Tibial artery (tissue), 4 donors: ENCODE measurements at places on chromosomes 12 and 14.

DNA sequence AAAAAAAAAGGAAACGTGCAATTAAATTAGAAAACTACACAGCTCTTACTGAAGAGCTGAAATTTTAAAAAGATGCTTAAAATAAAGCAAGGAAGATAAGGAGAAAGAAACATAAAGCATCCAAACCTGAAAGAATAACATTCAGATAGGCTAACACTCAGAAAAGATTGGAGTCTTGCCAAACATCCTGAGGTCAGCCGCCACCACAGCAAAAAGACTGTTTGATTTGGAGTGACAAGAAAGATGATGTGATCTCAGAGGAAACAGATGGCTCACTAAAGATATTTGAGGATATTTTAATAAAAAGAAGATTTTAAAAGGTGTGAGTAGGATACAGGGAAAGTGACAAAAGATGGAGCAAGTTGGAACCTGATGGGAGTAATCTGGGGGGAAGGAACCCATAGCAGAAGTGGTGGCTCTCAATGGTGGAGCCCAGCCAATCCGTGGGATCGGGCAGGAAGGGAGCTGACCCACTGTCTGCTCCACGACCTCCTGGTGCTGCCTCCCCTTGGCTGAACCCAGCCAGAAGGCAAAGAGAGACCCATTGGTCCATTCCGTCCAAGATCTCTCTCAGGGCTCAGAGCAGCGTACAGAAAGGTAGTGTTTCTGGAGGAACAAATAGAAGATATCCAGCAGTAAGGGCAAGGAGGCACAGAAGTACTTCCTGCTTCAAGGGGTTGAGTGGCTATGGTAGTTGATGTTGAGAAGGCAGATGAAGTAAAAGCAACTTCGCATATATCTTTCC lies 469.6 kb downstream of the RGS6 start:
- no peak overlapping the region for H3K4me3 ChIP-seq
- no peak overlapping the region for H3K27ac ChIP-seq
- H3K27me3 ChIP-seq = no peaks in the 10 kb centered on the region
- H3K4me1 ChIP-seq = peaks cover 6% of the 10 kb centered on the region
- no peak for DNase-seq

- no peaks in the 10 kb centered on the region for H3K27me3 ChIP-seq
- H3K27ac ChIP-seq = no peak overlapping the region
- H3K4me3 ChIP-seq = no peak overlapping the region
- DNase-seq = no peak
Measured at GRCh38 chr12:12946686-12947355, 5.1 kb downstream of the GPRC5D start.

DNA sequence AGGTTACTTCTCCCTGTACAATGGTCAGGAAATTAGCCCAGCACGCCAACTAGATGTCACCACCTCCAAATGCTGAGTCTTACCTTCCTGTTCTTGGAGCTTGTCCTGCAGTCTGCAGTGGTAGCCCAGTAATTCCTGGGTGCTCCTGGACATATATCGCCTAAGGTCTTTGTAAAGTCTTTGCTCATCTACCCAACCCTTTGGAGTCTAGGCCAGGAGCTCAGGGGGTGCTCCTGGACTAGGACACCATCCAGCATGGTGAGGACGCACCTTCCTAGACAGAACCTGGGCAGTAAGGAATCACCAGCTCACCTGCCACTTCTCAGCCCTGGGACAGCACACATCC lies 569 bp downstream of the SERPINA10 start:
- no peak for DNase-seq
- no peaks in the 10 kb centered on the region for H3K4me1 ChIP-seq
- H3K27me3 ChIP-seq = no peaks in the 10 kb centered on the region
- H3K27ac ChIP-seq = no peak overlapping the region
- H3K36me3 ChIP-seq = no peaks in the 10 kb centered on the region

GRCh38 chr14:33254342-33254741 lies 315.7 kb downstream of the NPAS3 start:
- H3K4me1 ChIP-seq = no peaks in the 10 kb centered on the region
- H3K27me3 ChIP-seq = no peaks in the 10 kb centered on the region

DNA sequence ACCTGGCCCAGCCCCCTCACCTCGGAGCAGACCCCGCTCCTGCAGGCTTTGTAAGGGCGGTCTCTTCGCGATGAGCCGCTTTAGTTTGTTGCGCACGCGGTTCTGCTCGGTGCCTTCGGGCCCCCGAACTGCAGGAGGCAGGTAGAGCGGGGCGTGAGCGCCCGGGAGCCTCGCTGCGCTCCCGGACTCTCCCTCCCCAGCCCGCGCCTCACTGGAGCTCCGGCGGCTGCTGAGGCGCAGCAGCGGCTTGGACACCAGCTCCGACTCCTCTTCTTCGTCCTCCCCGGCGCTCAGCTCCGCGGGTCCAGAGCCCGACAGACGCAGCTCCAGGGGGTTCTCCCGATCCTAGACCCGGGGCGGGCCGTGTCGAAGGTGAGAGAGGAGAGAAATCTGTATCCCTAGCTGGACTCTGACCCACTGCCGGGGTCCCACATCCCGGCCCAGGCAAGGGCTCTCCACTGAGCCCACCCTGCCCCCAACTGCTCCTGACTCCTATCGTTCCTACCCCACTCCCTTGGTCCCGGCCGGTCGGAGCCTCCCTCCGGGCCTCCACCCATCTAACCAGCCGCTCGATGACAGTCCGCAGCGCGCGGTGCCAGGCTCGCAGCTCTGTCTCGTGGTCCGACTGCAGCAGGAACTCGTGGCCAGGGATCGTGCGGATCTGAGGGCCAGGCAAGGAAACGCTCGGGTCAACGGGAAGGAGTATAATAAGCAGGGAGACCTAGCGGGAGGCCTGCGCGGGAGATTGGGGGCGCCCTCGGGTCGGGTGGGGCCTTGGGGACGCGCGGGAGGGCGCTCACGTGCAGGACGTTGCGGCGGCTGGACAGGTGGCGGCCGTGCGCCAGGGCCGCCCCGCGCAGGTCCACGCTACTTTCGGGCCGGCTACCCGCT lies 4.2 kb downstream of the ARHGAP9 start:
- peak overlapping the region; percentile 52 for H3K4me3 ChIP-seq
- peaks cover 78% of the 10 kb centered on the region for H3K27me3 ChIP-seq
- no peak for DNase-seq
- H3K4me1 ChIP-seq = peaks cover 16% of the 10 kb centered on the region
- no peak overlapping the region for H3K27ac ChIP-seq
- no peaks in the 10 kb centered on the region for H3K36me3 ChIP-seq

GRCh38 chr14:102893452-102893851 lies 29.0 kb upstream of the AMN start:
- H3K4me3 ChIP-seq = no peak overlapping the region
- no peak overlapping the region for H3K27ac ChIP-seq
- H3K4me1 ChIP-seq = no peaks in the 10 kb centered on the region

GRCh38 chr12:66241061-66242043 lies 52.3 kb downstream of the IRAK3 start:
- no peak for DNase-seq
- no peak overlapping the region for H3K27ac ChIP-seq
- no peaks in the 10 kb centered on the region for H3K27me3 ChIP-seq
- H3K4me3 ChIP-seq = no peak overlapping the region
- no peaks in the 10 kb centered on the region for H3K36me3 ChIP-seq

DNA sequence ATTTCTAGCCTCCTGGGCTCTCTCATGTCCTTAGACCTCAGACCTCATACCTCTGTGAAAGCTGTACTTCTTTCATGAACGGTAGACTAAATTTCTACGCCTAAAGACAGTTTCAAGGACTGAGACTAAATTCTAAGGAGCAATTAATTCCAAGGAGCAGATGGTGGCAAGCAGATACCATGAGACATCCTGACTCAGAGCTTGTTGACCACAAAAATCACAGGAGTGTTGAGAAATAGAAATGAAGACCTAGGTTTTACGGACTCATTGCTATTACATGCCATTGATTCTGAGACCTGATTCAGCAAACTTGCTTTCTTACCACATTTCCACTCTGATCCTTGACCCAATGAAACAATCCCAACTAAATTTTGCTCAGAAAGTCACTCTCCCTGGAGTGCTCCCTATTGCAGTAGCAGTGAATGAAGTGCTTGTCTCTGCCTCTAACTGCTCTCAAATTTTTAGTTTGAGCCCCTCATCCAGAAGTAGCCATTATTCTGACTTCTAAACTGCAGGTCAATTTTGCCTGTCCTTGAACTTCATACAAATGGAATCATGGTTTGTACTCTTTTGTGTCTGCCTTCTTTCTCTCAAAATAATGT lies 52.0 kb downstream of the PEX5 start:
- H3K27me3 ChIP-seq = no peaks in the 10 kb centered on the region
- no peaks in the 10 kb centered on the region for H3K36me3 ChIP-seq
- no peak for DNase-seq
- H3K4me3 ChIP-seq = no peak overlapping the region

GRCh38 chr14:72708708-72709475 lies 185.0 kb downstream of the DPF3 start:
- H3K36me3 ChIP-seq = no peaks in the 10 kb centered on the region
- H3K27ac ChIP-seq = peak overlapping the region; percentile 31
- no peak for DNase-seq
- no peaks in the 10 kb centered on the region for H3K27me3 ChIP-seq

DNA sequence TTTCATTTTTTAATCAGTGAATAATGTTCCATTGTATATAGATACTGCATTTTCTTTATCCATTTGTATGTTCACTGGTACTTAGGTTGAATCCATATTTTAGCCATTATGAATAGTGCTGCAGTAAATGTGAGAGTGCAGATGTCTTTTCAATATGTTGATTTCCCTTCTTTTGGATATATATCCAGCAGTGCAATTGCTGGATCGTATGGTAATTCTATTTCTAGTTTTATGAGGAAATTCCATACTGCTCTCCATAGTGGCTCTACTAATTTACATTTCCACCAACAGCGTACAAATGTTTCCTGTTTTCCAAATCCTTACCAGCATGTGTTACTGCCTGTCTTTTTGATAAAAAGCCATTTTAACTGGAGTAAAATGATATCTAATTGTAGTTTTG lies 288.5 kb upstream of the GARIN2 start:
- no peak overlapping the region for H3K4me3 ChIP-seq
- H3K27me3 ChIP-seq = no peaks in the 10 kb centered on the region
- H3K27ac ChIP-seq = no peak overlapping the region
- no peaks in the 10 kb centered on the region for H3K4me1 ChIP-seq
- no peaks in the 10 kb centered on the region for H3K36me3 ChIP-seq
- no peak for DNase-seq

- no peaks in the 10 kb centered on the region for H3K4me1 ChIP-seq
- H3K27me3 ChIP-seq = no peaks in the 10 kb centered on the region
- DNase-seq = no peak
- H3K27ac ChIP-seq = no peak overlapping the region
- H3K4me3 ChIP-seq = no peak overlapping the region
Measured at GRCh38 chr14:73610687-73611086, 1.6 kb upstream of the ACOT6 start.

DNA sequence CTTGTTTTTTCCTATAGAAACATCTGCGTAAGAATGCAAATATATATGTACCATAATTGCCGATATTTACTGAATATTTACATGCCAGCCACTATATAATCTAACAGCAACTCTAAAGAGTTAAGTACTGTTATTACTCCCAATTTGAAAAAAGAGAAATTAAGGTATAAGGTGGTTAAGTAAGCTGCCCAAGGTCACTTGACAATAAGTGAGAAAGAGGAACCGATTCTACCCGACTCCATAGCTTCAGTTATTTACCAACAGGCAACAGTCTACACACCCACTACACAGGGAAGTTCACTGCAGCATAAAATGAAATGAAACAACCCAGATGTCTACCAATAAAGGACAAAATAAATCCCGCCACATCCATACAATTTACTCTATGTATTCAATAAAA lies 1.1 kb downstream of the MIS18BP1 start:
- H3K36me3 ChIP-seq = no peaks in the 10 kb centered on the region
- no peak for DNase-seq
- H3K4me1 ChIP-seq = peaks cover 14% of the 10 kb centered on the region
- H3K27me3 ChIP-seq = no peaks in the 10 kb centered on the region
- peak overlapping the region; percentile 85 for H3K27ac ChIP-seq

- H3K4me3 ChIP-seq = no peak overlapping the region
- H3K4me1 ChIP-seq = no peaks in the 10 kb centered on the region
- DNase-seq = no peak
- H3K36me3 ChIP-seq = no peaks in the 10 kb centered on the region
- H3K27me3 ChIP-seq = no peaks in the 10 kb centered on the region
- H3K27ac ChIP-seq = no peak overlapping the region
Measured at GRCh38 chr12:15074351-15074750, 101.5 kb downstream of the PDE6H start.

DNA sequence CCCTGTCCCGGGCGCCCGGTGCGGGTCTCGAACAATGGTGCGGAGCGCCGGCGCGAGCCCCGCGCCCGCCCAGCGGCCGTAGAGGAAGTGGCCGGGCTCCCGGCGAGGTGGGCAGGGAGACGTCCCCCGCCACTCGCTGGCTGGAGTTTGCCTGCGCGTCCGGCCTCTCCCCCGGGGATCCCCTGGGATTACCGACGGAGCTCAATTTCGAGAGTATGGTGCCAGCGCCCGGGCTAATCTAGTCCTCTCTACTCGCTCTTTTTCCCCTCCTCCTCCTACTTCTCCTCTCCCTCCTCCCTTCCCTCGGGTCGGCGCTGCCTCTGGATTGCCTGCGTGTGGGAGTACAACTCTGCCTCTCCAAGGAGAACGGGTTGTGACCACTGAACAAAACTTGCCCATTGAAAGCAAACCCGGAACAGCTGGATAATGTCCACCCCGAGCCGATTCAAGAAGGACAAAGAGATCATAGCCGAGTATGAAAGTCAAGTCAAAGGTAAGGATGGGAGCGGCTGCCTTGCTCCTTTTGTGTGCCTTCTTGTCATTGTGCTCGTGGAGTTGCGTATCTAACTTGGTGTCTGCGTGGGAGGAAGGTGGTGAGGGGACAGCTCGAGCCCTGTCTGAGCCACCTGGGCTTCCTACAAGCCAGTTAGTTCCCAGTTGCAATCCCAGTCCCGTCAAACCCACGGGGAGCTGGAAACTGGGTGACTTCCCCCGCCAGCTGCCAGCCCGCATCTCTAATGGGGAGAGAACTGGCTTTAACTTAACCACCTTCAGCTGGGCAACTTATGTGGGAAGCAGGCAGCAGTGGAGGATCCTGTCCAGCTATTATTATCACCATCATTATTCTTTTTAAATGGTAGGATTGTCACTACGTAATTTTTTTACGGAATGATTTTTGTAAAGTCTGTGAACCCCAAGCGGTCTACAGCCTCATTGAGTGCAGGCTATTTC lies at the start of gene SRGAP1:
Gene SRGAP1 (plus strand): TSS at position 310 of the 951 bp plus-strand sequence. CDS start 117 bp downstream, at position 427.
- no peaks in the 10 kb centered on the region for H3K27me3 ChIP-seq
- no peaks in the 10 kb centered on the region for H3K36me3 ChIP-seq
- peaks cover 8% of the 10 kb centered on the region for H3K4me1 ChIP-seq
- peak; percentile 88 for DNase-seq
- peak within 1 kb of the TSS; percentile 91 for H3K4me3 ChIP-seq
- H3K27ac ChIP-seq = peak within 1 kb of the TSS; percentile 97
